Esophagus squamous epithelium (tissue), 5 donors: ENCODE measurements at places on chromosomes 3 and 15.

DNA sequence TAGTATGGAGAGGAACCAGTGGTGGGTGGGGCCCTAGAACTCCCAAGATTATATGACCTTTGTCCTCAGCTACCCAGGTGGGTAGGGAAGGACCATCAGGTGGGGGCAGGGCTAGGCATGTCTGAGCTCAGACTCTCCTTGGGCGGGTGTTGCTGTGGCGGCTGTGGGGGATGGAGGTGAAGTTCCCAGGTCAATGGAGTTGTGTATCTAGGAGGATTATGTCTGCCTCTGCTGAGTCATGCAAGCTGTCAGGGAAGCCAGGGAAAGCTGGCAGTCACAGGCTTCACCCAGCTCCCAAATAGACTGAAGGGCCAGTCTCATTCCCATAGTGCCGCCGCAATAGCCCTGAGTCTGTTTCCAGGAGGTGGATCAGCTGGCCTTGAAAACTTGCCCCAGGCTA lies 139.7 kb upstream of the CFAP20DC start:
- DNase-seq, result no peak

DNA sequence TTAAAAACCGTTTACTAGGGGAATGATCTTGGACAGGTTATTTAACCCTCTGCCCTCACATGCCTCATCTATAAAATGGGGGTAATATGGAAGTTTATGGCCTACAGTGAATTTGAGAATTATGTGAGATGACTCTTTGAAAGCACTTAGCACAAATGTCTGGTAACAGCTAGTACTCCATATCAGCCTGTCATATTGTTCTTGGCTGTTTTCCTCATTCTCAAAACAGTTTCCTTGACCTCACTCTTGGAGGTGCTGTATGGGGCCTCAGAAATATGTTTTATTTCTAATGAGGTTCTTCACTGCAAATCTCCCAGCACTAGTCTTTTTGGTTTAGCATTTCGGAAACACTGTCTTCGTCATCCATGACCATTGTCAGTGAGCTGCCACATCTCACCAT lies 398.2 kb downstream of the FEZF2 start:
- DNase-seq, result no peak

DNA sequence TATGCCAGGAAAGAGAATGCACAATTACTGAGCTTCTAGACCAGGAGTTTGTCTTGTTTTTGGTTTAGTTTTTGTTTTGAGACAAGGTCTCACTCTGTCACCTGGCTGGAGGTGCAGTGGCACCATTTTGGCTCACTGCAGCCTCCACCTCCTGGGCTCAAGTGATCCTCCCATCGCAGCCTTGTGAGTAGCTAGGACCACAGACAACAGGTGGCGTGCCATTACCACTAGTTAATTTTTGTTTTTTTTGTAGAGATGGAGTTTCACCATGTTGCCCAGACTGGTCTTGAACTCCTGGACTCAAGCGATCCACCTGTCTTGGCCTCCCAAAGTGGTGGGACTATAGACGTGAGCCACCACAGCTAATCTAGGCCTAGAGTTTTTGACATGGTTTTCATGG lies 104.4 kb upstream of the CCDC54 start:
- DNase-seq, result no peak

DNA sequence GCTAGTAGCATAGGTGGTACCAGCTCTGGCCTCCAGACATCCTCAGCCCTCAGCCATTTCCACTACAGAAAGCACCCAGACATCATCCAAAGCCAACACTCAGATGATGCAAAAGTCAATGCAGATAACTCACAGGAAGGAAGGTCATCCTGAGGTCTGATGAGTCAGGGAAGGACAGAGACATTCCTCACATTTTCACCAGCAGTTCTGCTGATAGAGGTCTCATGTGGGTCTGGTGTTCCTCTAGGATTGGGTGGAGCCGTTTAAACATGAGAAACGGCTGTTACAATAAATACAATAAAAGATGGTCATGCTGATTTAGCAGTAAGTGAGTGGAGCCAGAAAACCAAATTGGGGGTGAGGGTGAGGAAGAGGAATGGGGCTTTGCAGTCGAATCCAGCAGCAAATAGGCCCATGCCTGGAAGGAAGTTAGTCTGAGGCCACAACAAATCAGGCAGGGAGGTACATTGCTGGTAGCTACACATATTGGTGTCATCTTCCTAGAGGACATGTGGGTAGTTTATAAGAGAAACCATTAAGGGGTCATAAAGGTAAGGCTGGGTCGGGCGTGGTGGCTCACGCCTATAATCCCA lies 33.3 kb upstream of the FLNB start:
- no peak for DNase-seq

DNA sequence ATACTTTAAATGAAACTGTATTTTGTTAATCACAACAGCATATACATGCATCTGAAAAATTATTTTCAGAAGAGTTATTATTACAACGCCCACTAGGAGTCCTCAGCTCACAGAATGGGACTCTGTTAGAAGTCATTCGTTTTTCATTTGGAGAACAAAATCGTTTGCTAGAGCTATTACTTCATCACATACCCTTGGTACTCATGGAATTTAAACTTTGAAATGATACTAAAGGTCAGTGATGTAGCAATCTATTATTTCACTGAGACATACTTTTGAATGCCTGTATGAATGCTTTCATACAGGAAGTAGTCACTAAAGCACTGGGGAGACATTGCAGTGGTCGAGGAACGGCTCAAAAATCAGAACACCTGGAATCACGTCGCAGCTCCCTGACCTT lies 198.1 kb downstream of the MBNL1 start:
- DNase-seq, result no peak

DNA sequence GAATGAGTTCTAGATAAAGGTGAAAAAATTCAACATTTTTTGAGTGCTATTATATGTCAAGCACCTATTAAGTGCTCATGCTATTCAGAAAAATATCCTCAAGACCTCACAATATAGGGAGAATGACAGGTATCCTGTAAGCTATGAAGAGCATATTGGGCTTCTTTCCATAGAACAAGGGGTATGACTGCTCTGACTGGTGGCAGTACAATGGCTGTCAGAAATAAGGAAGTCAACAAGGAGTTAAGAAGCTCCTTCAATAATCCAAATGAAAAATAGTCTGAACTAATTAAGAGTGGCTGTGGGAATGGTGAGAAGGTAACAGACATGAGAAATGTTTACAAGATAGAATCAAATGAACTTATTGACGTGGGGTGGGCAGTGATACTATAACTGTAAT lies 24.7 kb downstream of the NPTN start:
- DNase-seq, result no peak
